ENCODE measurements at places on chromosomes 1 and 21.

DNA sequence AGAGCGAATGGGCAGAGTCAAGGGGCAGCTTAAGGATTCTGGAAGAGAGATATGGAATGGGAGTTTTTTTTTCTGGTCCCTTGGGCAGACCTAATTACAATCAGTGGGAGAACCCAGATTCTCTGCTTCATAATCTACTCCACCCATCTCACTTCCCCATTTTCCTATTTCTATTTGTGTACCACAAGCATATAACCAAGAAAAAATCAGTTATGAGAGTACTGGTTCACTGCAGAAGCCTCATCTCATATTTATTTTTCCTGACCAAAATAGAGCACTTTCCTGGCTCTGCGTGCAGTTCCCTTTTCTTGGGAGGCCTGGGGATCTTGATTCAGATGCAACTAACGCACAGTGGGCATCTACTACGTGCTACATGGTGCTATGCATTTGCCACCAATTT is 82.2 kb upstream of the SLFNL1 start:
- no peak for DNase-seq

- DNase-seq: no peak
Observed at GRCh38 chr1:86942042-86942441, 27.6 kb downstream of the HS2ST1 start.

DNA sequence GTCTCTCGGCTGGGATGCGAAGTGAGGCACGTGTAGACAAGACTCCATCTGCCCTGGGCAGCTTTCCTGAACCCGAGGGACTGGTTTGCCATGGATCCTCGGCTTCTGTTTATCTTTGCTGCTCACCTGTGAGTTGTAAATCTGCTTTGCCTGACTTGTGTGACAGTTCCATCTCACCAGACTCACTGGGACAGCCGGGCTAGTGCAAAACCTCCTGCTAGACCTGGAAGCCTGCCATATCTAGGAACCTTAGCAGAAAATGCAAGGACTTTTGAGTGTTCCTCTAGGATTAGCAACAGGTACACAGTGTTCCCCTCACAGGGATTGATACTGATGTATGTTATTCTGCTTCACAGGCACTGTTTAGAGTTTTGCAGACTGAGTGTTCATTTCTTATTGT is 218.6 kb downstream of the URB2 start:
- DNase-seq: no peak

DNA sequence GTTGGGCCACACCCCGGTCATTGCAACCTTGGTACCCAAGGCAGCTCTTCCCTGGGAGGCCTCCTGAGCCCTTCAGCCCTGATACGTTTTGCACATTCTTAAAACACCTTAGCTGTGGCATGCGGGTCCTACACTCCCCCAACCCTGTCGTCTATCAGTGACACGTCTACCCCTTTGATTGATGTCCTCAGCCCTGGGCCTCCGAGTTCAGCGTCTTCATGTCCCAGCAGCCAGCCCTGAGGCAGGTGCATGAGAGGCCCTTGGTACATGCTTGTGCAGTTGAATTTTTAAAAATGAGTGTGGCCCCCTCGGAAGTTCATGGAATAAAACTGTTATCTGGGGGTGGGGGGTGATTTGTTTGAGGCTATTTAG is 38.9 kb upstream of the ADARB1 start:
- DNase-seq: no peak

- DNase-seq: peak; percentile 80
Observed at GRCh38 chr21:42991992-42992740, 17.8 kb downstream of the PKNOX1 start.

- no peak for DNase-seq
Observed at GRCh38 chr21:46468108-46468774, 9.6 kb downstream of the DIP2A start.

- no peak for DNase-seq
Observed at GRCh38 chr1:244953901-244954300, 89.6 kb upstream of the HNRNPU start.

DNA sequence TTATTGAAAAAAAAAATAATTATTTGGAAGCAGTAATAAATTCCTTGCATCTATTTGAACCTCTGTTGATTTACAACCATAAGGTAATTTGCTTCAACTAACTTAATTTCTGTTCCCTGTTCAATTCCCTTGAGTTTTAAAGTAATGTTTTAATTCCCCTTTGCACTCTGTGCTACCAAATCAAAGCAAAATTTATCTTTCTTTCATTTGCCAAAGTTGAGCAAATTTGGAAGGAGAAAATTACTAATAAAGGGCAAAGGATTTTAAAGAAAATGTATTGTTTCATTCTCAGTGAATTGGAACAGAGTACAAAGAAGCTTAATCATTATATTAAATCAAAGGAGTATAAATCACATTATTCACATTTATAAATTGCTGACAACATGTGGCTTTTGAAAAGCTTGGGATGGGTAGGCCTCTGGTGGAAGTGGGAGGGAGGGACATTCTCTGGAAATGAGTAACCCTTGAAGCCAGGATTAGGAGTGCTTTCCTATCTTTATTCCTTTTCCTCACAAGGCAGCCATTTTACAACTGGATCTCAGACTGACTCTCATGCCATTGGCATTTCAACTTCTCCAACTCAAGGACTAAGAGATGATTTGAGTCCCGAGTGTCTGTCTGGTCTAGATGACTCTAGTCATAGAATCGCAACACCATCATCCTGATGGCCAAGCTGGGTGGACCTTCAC is 331.6 kb upstream of the DUSP10 start:
- DNase-seq: no peak

GRCh38 chr1:26907071-26907917 is 6.5 kb downstream of the NR0B2 start:
- no peak for DNase-seq

DNA sequence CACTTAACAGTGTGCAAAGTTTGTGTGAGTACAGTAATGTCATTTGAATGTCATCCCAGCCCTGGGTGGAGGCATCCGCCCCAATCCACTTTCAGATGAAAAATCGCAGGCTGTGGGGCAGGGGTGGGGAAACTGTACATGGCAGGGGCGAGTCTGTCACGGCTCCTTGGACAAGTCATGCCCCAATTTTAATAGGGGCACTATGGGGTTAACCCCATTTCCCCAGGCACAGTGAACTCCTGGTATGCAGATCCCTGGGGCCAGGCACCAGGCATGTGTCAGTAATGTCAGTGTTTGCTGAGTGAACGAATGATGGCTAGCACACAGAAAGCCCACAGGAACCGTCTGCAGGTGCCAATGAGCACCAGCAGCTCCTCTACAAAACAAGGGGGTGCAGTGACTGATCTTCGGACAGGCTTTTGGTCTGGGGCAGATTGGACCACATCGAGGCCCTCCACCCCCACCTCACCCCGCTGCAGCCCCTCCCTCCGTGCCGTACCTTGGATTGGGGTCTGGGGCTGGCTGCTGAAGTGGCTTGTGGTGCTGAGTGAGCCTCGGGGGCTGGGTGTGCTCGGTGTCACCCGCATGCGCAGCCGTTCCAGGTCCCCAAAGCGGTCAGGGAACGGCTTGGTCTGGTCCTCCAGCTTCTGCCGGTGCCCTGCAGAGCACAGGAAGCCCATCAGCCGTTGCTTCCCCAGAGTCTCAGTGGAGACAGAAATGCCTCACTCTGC is 23.2 kb downstream of the RUNX3 start:
- DNase-seq: no peak

DNA sequence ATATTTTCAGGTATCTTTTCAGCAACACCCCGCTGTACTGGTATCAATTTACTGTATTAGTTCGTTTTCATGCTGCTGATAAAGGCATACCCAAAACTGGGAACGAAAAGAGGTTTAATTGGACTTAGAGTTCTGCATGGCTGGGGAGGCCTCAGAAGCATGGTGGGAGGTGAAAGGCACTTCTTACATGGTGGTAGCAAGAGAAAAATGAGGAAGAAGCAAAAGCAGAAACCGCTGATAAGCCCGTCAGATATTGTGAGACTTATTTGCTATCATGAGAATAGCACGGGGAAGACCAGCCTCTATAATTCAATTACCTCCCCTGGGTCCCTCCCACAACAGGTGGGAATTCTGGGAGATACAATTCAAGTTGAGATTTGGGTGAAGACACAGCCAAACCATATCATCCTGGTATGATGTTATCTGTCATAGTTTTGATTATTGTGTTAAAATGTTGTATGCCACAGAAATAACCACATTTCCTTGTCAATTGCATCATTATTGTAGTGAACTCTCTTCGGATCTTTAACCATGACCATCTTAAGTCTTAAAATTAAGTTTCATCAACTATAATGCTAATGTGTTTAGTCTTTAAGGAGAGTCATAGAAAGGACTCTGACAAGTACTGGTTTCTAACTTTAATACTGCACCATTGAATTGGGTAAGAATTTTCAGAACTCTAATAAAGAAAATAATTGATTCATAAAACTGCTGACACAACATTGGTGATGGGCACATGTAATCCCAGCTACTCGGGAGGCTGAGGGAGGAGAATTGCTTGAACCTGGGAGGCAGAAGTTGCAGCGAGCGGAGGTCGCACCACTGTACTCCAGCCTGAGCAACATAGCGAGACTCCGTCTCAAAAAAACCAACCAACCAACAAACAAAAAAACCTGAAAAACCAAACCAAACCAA is 58.2 kb downstream of the TBX19 start:
- DNase-seq: no peak

GRCh38 chr1:81699234-81699633 is 101.5 kb upstream of the ADGRL2 start:
- no peak for DNase-seq

GRCh38 chr1:168179438-168180147 is 831 bp downstream of the TIPRL start:
- DNase-seq: no peak

- DNase-seq: no peak
Observed at GRCh38 chr1:229627003-229627402, 956 bp downstream of the URB2 start.

DNA sequence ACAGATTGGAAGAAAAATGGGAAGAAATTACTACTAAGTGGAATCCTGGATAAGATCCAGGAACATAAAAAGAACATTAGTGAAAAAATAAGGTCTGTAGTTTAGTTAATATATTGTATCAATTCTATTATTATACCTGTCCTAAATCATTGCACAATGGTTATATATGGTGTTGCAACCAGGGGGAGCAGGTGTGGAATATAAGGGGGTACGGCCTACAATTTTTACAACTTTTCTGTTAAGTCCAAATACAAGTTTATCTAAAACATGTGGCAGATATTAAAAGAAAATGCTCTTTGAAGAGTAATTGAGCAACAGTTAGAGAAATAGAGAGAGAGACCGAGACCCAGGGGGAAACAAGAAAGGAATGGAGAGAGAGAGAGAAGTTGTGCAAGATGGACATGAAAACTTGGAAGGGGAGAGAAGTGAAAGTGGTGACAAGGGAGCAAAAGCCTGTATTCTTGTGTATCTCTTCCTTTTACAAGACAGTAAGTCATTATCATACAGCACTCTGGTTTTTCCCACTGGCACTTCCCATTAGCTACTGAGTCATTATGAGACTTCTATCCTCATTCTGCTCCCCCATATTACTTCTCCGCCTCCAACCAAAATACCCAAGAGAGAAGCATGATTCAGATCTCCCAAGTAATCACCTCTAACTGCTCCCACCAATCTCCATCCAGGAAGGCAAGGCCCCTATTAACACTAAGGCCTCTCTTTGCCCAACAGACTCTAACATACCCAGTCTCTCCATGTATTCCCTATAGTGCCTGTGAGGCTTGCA is 22.3 kb upstream of the TRAF3IP3 start:
- DNase-seq: no peak

GRCh38 chr1:92853299-92853698 is 21.5 kb downstream of the RPL5 start:
- DNase-seq: no peak

DNA sequence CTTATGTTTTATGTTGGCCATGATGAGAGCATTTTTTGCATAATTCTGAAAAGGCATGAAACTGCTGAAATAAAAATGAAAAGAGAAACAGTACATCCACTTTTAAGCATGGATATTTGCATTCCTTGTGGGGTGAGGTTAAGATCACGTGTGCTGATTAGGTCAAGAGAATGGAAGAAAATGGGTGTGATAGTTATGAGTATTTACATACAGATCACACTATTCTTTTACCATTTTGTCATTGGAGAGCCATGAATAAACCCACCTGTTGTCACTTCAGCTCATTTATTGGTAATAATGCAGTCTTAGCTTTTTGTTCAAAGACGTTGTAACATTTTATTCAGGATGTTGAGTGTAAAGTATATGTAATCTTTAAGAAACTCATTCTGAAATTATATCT is 153.2 kb downstream of the NOS1AP start:
- no peak for DNase-seq

DNA sequence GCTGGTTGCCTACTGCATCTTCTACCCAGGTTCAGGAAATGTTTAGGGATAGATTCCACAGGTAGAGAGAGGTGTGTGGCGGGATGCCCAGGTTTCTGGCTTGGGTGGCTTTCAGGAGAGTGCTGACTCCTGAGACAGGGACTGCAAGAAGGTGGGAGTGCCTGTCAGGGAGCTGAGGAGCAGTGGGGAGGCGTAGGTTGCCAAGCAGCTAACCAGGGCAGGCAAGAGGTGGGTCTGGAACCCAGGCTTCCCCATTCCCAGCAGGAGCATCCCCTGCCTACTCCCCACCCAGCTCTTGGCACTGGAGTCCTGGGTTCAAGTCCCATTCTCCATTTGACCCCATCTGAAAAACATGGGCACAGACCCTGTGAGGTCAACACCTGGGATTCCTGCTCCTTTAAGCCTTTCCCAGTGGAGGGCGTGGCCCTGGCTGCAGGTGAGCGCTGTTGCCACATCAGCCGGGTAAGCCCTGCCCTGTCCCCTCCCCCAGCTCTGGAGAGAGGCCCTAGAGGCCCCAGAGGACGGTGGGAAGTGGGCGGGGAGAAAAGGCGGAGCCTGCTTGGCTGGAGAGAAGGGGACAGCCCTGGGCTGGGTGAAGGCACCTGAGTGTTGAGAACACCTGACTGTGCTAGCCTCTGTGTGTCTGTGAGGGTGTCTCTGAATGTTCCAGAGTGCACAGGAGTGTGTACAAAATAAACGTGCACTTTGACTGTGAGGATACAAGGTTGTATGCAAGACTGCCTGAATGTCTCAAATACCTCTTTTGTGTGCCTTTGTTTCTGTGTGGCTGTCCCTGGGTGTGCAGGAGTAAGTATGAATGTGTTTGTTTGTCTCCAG is 14.0 kb upstream of the SYNC start:
- DNase-seq: no peak

DNA sequence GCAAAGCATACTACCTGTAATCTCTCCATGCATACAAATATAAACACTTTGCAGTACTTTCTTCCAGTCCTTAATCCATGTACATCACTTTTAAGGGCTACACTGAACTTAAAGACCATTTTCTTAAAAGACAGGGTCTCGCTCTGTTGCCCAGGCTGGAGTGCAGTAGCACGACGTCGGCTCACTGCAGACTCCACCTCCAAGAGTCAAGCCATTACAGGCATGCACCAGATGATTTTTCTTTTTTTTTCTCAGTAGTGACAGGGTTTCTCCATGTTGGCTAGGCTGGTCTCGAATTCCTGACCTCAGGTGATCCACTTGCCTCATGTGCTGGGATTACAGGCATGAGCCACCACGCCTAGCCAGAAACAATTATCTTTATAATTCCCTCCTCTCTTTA is 22.9 kb downstream of the PUM1 start:
- DNase-seq: no peak

All from Right ventricle myocardium inferior (tissue), 1 donor.